ENCODE measurements at places on chromosomes 5 and 9.

DNA sequence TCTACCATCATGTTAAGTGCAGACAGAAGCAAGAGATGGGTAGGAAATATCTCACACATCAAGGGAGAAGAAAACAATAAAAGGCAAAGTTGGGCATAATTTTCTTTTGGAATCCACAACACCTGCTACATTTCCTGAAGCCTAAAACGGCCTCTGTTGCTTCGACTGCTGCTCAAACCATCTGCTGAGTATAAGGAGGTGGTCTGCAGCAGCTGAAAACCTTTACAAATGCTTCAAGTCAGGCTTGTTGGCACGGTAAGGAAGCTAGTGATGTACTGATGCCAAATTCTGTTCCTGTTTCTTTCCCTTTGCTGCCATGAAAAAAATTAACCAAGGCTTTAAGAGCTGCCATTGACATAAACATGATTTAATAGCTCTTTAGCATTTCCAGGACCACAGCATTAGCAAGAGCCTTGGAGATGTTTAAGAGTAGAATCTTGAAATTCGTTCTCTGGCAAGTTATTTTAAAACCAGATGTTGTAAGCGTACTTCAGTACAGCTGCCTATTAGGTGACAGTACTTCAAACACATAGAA lies 75.6 kb downstream of the DMRTA1 start:
- no peak for DNase-seq

- no peak for DNase-seq
Observed at GRCh38 chr5:154811239-154811638, 39.2 kb downstream of the FAXDC2 start.

GRCh38 chr5:138602371-138603000 lies 27.3 kb upstream of the HSPA9 start:
- DNase-seq, result no peak

DNA sequence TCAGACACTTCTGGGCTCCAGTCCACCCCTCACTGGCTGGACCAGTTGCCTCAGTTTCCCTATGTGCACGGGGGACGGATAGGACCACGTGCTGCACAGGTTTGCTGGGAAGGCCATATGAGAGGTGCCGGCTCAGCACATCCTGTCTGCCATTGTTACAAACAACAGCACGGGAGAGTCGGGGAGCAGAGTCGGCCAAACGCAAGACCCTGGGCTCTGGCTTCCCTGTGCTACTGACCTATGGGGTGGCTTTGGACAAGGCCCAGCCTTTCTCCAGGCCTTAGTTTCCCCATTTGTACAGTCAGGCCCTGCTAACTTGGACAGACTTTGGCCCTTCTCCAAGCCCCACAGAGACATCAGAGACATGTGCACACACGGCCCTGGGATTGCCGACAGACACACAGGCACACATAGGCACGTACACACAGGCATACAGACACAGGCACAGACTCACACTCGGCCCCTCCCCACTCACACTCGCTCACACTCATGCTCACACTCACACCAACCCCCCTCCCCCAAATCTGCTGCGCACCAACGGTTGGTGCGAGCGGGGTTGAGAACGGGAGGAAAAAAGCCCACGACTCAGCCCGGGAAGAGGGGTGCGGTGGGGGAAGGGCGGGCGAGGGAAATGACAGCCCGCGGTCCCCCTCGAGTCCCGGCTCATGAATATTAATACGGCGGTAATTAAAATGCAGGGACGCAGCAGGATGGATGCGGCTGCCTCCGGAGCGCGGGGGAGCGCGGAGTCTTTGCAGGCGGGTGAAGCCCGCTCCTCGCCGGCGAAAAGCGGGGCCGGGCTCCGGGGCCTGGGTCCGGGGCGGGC lies 133.0 kb downstream of the C9orf50 start:
- DNase-seq, result peak; percentile 77
